ENCODE measurements at places on chromosomes 2 and 18.

GRCh38 chr2:8264981-8265380 is 416.9 kb upstream of the ID2 start:
- DNase-seq, result no peak

GRCh38 chr2:240363746-240364581 is 71.5 kb upstream of the GPC1 start:
- DNase-seq, result no peak

- no peak for DNase-seq
These were observed 33.4 kb downstream of the ITGA6 start for GRCh38 chr2:172460780-172461201.

GRCh38 chr2:241820625-241821384 is 11.8 kb downstream of the NEU4 start:
- peak; percentile 2 for DNase-seq

DNA sequence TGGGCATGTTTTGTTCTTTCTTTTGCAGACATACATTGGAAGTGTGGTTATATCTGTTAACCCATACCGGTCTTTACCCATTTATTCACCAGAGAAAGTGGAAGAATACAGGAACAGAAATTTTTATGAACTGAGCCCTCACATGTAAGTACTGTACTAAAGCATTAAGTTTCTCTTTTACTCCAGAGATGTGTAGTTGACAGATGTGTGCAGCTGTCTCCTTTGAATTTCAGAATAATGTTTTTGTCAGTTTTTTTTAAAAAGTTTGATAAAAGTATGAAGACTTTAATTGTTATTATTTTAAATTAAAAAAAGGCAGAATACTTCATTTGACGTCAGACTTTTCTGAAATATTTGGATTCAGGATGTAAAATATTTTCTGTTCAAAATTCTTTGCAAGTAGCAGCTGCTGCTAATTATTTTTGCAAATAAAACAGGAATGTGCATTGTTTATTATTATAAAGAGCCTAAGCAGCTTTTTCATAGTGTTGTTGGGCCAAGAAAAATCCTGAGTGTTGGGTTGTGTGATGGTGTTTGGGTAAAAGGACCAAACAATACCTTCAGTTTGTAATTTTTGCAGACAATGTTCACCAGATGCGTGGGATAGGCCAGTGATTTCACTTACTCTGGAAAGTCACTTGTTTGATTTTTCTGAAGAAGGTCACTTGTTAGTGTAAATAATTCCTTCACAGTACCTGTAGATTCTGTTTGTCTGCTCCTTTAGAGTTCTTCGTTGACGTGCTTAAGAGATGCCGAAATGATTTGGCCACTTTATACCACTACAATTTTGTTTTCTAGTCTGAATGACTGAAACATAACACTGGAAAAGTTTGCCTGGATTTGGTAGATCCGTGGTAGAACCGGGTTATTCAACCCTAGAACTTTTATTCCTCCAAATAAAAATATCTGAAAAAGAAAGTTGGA is 51.1 kb downstream of the MYO1B start:
- no peak for DNase-seq

Measured in stimulated activated CD4-positive, alpha-beta T cell treated with anti-CD3 and anti-CD28 coated beads, Interleukin-4, amount 100 ng/mL, for 24 hours (primary cell).